ENCODE measurements at places on chromosomes 1 and 21. TPM values are rescaled to one million over a fixed set of nuclear protein-coding genes. Genes with fewer than 3 reads are reported as not detected.

The AMY2A gene
- not detected for polyA plus RNA-seq

The KDF1 gene
- not detected for polyA plus RNA-seq

The SELL gene
- polyA plus RNA-seq, result 0.58 TPM

The CADM3 gene
- 0.78 TPM for polyA plus RNA-seq

The NR1I3 gene
- polyA plus RNA-seq, result not detected

Data from SK-N-SH (cell line).